CMK (cell line): ENCODE measurements at places on chromosomes 7 and 10.

DNA sequence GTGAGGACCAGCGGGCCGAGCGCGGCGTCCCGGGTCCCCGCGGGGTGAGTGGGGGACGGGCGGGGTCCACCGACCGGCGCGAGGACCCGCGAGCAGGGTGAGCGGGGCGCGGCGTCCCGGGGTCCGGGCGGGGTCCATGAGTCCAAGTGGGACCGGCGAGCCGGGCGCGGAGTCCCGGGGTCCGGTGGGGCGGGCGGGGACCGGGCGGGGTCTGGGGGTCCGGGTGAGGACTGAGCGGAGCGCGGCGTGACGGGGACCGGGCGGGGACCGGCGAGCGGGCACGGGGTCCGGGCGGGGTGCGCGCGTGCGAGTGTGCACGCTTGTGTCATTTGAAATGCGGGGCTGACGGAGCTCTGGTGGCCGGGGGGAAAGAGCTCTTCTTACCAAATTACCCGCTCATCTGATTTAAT, 765 bp downstream of the CELF2 start:
- no peak for DNase-seq

DNA sequence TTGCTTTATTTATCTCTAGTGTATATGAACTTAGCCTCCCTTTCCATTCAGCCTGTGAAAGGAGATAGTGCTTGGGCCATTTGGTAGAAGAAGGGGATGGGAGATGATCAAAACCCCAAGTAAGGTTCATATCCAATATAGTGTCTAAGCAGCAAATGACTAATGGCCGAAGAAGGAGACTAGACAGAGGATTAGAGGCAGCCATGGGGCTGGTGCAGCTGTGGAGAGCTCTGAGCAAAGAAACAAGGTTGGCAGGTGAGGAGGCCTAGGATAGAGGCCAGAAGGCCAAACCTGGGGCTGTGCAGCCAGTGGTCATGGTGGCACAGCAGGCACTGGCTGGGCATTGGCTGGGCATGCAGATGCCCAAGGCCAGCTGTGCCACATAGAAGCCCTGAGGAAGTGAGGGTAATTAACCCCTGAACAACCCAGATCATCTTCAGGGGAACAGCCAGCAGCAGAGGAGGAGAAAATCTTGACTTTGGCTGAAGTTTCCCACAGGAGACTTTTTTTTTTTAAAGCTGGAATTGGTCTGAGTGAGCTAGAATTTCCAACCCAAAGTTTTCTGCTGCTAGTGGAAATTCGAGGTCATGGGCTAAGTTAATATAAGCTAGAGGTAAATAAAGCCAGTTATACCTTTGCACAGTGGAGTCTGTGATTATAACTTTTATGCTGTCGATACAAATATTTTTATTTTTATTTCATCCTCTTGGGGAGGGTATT, 10.3 kb upstream of the CPA1 start:
- no peak for DNase-seq

GRCh38 chr10:108132303-108132702, 967.8 kb upstream of the SORCS1 start:
- DNase-seq = peak; percentile 41

DNA sequence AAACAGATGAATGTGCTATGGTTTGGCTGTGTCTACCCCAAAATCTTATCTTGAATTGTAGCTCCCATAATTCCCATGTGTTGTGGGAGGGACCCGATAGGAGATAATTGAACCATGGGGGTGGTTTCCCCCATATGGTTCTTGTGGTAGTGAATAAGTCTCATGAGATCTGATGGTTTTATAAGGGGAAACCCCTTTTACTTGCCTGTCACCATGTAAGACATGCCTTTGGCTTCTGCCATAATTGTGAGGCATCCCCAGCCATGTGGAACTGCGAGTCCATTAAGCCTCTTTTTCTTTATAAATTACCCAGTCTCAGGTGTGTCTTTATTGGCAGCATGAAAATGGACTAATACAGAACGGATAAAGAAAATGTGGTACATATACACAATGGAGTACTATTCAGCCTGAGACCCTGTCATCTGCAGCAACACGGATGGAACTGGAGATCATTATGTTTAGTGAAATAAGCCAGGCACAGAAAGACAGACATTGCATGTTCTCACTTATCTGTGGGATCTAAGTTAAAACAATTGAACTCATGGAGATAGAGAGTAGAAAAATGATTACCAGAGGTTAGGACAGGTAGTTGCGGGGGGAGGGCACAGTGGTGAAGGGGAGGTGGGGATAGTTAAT, 587.6 kb upstream of the NRP1 start:
- DNase-seq = no peak

- DNase-seq = no peak
Measured at GRCh38 chr7:130274983-130275591, 8.4 kb downstream of the CPA2 start.

- DNase-seq = no peak
Measured at GRCh38 chr10:20552382-20552781, 344.7 kb downstream of the NEBL start.

- no peak for DNase-seq
Measured at GRCh38 chr10:75540981-75541380, 109.6 kb downstream of the LRMDA start.

DNA sequence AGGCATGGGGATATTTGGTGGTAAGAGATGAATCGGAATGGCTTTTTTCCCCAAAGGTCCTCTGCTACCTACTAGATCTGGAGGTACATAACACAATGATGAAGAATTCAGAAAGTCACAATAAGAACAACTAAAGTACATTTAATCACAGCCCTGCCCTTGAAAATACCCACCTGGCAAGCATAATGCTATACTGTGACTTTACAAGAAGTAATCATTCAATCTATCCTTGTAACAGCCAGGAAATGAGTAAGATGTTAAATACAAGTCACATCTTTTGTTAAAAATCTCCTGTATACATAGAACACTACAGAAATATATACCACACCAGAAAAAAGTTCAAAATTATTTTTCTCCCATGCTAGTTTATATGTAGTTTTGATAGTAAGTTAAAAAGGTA, 108.3 kb upstream of the ABCB5 start:
- no peak for DNase-seq

GRCh38 chr10:91190388-91190870, 30.0 kb upstream of the PCGF5 start:
- no peak for DNase-seq

- no peak for DNase-seq
Measured at GRCh38 chr7:55147101-55147500, 128.3 kb downstream of the EGFR start.

DNA sequence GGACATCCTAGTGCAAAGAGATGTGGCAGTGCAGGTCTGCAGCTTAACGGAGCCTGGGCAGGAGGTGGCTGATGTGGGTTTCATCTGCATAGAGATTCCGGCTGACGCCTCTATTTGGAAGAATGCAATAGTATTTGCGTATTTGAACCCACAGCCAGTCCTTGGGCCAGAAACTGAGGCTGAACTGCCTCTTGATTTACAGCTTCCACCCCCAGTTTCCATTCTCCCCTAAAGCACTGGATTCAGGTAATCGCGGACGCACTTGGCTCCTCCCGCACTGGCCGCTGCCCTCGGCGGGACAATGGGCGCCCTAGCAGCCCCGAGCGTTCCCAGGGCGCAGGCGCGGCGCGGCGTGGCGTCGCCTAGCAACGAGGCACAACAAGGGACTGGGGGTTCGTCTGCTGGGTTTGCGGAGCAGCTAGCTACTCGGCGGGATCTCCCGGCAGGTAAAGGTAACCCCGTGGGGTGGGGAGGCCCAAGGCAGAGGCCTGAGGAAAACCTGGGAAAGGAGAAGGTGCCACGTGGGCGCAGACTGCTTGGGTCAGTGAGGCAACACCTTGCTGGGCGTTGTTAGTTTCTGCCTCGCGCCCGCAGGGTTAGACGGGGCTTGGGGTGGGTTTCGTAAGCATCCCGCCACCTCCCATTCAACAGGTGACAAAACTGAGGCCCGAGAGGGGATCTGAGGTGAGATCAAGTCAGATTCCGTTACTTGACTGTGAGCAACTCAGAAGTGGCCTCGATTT, at the start of gene ARMC3:
TSS of gene ARMC3 (plus strand) at position 393 of the 743 bp plus-strand sequence. CDS start 3,944 bp downstream, outside the sequence.
- DNase-seq = no peak

DNA sequence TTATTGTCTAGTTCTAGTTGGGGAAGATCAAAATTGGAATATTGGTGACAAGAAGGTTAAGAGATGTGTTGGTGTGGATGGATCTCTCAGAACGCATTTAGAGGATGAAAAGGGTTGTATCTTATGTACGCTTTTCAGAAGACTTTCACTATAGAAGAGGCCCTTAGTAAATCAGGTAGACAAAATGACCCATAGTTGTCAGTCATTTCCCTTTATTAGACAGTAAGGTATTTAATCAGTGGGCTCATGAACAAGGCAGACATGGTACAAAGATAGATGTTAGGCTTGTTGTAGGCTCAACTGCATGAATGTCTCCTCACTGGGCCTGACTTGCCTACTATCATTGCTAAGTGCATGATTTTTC, 359.2 kb downstream of the PHF14 start:
- DNase-seq = no peak
